Activated CD8-positive, alpha-beta memory T cell treated with anti-CD3 and anti-CD28 coated beads for 48 hours (primary cell): ENCODE measurements at places on chromosomes 3 and 15.
A peak's percentile ranks its signal among the peaks of the same experiment; 100 is the strongest.

- DNase-seq, result no peak
These were observed 223.9 kb downstream of the LRTM1 start for GRCh38 chr3:54703923-54704322.

DNA sequence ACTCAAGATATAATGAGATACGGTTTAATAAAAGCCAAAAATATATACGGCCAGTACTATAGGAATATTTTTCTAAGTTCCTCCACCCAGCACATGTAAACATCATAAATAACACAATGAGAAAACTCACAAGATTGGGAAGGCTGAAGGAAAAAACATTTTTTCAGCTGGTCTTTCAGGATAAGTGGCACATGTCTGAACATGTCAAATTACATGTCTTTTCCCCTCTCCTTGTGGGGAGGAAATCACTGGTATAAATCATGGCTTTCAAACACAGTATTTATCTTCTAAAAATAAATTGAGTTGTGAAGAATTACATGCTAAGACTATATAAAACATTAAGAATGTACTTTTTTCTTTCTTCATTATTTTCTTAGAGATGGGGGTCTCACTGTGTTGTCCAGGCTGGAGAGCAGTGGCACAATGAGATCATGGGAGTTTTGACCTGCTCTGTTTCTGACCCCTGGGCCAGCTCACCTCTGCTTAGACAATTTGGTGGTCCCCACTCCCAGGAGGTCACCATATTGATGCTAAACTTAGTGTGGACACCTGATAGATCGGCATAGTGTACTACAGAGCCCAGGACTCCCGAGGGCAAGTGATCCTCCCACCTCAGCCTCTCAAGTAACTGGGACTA lies 32.8 kb downstream of the ETV5 start:
- DNase-seq, result no peak

GRCh38 chr15:66572146-66572545 lies 6.3 kb upstream of the LCTL start:
- no peak for DNase-seq

DNA sequence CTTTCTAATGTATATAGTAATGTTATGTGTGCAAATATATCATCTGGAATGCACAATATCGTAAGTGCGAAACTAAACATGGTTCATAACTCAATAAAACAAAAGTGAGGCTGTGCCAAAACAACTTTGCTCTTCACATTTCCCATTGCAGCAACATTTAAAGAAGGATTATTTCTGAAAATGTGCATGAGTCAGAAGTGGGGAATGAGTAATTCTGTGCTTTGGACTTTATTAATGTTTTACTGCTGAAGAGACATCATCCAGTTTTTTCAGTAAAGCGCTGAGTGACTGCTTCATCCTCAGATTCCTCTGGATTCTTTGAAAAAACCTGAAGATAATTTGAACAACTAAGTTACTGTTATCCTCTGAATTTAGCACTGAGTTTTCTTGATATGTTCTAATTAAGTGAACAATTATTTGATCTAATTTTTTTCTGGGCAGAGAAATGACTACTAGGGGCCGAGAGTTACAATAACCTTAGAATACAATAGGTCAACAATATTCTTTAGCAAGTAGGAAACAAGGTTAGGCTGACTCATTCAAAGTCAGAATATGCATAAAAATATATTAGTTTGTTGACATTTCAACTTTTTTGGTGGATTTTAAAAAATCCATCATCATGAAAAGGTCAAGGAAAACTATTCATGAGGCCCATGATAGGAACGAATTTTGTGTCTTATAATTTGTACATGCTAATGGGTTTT lies 20.0 kb upstream of the PLCL2 start:
- DNase-seq, result no peak

DNA sequence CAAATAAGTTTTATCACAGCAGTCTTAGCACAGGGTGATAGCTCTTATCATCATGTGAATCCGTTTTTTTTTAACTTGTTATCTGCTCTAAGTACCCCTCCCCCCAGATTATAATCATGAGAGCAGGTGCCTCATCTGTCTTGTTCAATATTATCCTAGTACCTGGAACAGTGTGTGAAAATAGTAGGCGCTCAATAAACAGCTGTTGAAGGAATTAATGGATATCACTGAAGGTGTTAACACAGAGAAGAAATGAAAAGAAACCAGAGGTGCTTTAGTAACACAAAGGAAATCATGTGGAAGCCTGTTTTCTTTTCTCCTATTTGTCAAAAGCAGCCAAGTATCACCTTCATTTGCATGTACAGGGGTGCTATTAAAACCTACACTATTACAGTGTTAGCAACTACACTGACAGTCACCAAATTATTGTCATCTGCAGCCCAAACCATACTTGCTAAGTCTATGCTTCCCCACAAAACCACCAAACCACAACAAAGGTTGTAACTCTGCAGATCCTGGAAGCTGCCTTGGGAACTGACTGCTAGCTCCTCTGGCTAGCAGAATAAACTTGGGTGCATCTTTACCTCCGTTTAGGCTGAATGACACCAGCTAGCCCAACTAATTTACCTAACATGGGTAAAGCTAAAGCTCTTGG lies 2.9 kb downstream of the XPC start:
- no peak for DNase-seq

GRCh38 chr3:134020135-134020680 lies 9.5 kb downstream of the SLCO2A1 start:
- DNase-seq, result no peak

DNA sequence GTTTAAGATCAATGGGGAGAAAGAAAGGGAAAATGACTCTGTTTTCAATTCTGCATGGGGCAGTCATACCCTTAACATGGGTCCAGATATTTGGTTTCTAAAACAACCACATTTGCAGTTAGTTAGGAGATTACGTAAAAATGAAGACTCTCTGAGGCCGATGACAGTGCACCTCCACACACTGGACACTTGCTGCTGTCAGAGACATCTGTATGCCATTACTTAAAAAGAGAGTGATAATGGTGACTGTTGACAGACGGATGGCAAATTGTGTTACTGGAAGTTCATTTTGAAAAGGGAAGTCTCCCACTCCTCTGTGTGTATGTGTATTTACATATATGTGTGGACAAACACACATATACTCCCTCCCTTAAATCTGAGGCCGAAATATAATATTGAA lies 304.5 kb upstream of the SEMA6D start:
- DNase-seq, result no peak

DNA sequence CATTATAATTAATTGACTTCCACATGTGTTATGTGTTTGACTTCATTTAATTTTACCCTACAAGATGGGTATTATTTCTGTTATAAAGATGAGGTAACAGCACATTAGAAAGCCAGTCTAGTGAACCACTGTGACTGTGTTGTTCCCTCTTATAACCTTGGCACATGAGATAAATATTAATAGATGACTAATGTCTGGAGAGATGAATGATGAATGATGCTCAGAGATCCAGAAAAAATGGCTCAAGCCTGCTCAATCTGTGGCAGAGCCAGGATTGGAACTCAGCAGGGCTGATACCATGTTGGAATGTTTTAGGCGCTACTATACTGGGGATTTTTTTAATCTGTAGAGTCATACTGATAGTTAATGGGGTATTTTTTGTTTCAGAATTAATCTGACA lies 118.8 kb upstream of the PTX3 start:
- DNase-seq, result no peak

- DNase-seq, result peak; percentile 40
These were observed 553 bp downstream of the TMEM43 start for GRCh38 chr3:14125193-14126016.

GRCh38 chr3:50435371-50436113 lies 67.9 kb downstream of the CACNA2D2 start:
- DNase-seq, result no peak

DNA sequence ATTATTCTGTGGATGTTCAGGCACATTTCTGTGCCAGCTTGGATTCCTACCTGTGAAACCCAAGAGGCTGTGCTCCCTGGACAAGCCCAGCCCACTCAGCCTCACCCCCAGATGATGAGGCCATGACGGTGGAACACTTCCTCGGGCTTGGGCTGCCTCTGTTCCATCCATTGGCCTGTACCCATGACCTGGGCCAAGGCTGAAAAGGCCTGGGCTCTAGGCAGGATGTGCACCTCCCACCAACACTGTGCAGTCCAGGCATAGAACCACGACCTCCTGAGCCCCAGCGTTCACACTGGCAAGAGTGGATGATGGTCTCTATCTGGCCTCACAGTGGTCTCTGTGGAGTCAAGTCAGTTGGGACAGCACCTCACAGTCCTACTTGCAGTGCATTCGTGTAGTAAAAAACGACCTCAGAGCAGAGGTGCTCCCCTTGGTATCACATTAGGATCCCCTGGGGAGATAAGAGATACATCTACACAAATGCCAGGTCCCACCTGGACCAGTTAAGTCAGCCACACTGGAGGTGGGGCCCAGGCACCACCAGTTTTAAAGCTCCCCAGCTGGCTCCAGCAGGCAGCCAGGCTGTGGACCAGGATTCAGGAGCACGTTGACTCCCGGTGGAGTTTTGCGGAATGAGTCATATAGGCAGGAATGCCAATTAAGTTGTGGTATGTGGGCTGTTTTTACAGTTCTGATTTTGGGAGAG lies 39.0 kb upstream of the IGF1R start:
- DNase-seq, result no peak

GRCh38 chr3:130826516-130827182 lies 67.2 kb upstream of the ATP2C1 start:
- DNase-seq, result no peak

- no peak for DNase-seq
These were observed 8.6 kb downstream of the SLC6A1 start for GRCh38 chr3:11001020-11001657.

- no peak for DNase-seq
These were observed 23.9 kb downstream of the SEC22C start for GRCh38 chr3:42557854-42558253.

GRCh38 chr15:99407716-99408115 lies 156.4 kb downstream of the LRRC28 start:
- DNase-seq, result no peak

DNA sequence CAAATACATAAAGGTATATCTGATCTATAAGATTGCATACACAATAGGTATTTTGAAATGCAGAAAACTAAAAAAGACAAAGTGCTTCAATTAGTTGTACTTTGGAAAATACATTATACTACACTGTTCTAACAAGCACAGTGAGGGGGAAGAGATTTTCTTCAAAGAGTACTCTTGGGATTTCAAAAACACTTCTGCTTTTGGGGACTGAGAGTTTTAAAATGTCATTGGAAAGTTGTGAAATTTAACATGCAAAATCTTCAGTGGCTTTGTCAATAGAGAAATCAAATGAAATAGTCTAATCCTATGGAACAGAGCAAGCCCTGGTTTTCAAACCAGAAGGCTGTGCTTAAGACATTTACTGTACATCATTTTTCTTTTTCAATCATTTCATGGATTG lies 322.2 kb upstream of the SEMA6D start:
- no peak for DNase-seq

GRCh38 chr3:120163816-120164215 lies 69.6 kb upstream of the GSK3B start:
- no peak for DNase-seq

DNA sequence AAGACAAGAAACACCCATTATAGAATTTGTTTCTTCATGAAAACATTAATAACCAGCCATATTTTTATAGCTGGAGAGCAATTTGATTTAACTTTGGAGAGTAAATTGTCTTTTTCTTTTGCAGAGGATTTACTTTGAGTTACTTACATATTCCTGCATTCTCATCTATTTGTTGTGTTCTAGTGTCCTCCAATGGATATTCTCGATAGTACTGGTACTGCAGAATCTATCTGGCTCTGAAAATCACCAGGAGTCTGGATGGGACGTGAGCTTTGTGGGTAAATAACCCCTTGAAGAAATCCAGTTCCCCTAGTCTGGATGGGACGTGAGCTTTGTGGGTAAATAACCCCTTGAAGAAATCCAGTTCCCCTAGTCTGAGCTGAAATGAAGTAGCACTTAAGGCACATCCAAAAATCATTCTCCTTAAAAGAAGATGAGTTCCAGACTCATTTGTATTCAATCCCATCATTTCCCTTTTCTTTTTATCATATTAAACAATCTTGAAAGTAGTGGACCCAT lies 294.1 kb upstream of the UBE2E2 start:
- no peak for DNase-seq

GRCh38 chr3:11634974-11635612 lies 8.6 kb downstream of the VGLL4 start:
- no peak for DNase-seq

DNA sequence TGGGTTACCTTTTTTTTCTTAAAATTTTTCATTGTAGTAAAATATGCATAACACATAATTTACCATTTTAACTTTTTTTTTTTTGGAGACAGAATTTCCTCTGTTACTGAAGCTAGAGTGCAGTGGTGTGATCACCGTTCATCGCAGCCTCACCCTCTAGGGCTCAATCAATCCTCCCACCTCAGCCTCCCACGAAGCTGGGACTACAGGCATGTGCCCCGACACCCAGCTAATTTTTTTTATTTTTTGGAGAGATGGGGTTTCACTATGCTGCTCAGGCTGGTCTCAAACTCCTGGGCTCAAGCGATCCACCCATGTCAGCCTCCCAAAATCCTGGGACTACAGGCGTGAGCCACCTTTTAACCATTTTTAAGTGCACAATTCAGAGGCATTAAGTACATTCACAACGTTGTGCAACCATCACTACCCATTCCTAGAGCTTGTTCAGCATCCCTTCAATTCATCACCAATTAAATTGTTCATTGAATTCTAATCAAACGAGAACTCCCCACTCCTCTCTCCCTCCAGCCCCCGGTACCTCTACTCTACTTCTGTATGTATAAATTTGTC lies 44.6 kb downstream of the BHLHE40 start:
- DNase-seq, result no peak

- no peak for DNase-seq
These were observed 6.4 kb downstream of the MAP6D1 start for GRCh38 chr3:183818706-183819624.

DNA sequence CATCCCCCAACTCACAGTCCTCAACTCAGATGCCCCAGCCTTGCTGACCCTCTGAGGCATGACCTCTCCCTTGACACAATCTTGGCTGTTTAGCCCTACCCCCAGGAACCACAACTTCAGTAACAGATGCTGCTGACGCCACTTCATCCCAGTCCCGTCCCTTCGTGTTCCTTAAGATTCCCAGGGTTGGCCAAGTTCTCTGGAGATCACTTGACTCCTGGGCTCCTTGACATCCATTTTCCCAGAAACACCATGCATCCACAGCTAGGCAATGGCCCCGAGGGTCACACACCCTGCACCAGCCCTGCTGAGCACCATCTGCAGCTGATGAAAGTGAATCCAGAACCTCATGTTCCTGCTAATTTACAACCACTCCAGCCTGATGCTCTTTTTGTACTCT lies 6.9 kb downstream of the RTP2 start:
- DNase-seq, result no peak

DNA sequence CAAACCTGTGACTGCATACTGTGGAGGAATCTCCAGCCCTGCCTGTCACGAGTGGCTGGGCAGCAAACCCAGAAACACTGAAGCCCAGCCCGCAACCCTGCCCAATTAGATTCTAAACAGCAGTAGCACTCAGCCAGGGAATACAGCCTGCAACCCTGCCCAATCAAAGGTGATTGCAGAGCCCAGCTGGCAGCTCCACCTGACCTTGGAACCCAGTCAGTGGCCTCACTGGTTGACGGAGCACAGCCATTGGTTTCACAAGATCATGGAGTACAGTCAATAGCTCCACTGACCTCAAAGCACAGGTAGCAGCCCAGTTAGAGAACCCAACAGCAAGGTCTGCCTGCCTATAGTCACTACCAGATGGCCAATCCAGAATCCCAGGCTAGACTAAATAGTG lies 35.2 kb upstream of the MYLK start:
- DNase-seq, result no peak

GRCh38 chr3:156632601-156633000 lies 41.8 kb upstream of the TIPARP start:
- no peak for DNase-seq

- no peak for DNase-seq
These were observed 322.8 kb downstream of the KCNH8 start for GRCh38 chr3:19471138-19471537.
